ENCODE measurements at places on chromosomes 6 and 20. TPM values are rescaled to one million over a fixed set of nuclear protein-coding genes. Genes with fewer than 3 reads are reported as not detected.

HCK gene
- total RNA-seq, result 4.7 TPM

RWDD2A gene
- total RNA-seq, result 3.4 TPM

GRCh38 chr20:10307359-10307735 is 88.7 kb downstream of the SNAP25 start:
- H3K36me3 ChIP-seq, result no peaks in the 10 kb centered on the region
- DNase-seq, result no peak
- no peaks in the 10 kb centered on the region for H3K27me3 ChIP-seq

DNA sequence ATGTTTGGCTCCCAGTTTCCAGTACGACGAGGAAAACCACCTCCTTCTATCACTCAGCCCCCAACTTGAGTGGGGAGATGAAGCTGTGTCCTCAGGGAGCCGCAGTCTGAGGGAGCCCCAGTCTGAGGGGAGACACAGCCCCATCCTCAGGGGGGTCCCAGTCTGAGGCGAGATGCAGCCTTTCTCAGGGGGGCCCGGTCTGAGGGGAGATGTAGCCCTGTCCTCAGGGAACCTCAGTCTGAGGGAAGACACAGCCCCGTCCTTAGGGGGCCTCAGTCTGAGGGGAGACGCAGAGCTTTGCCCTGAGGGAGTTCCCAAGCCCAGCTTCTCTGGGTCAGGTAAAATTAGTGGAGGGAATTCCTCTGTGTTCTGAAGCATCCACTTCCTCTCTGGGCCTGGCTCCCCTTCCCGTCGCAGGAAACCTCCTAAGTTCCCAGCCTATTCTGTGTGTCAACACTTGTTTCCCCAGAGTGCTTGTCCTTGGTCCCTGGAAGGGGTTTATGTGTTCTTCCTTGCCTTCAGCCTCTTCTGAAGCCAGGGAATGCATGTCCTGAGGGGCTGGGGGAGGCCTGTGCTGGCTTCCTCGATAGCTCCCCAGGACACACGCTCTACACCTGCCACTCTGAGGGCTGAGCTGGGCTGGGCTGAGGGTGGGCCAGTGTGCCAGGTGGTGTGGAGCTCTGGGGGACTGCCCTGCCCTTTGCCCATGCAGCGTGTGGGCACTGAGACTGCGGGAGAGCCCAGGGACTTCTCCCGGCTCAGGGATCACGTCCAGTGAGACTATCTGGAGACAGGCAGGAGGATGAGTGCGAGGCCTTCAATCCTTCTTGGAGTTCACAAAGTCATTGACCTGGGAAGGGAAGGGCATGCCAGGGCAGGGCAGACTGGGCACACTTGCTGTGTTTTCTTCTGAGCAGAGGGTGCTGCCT is 55.4 kb downstream of the VEGFA start:
- H3K27me3 ChIP-seq, result no peaks in the 10 kb centered on the region
- H3K4me1 ChIP-seq, result no peaks in the 10 kb centered on the region
- no peak overlapping the region for H3K4me3 ChIP-seq
- H3K27ac ChIP-seq, result no peak overlapping the region
- H3K36me3 ChIP-seq, result no peaks in the 10 kb centered on the region

DNA sequence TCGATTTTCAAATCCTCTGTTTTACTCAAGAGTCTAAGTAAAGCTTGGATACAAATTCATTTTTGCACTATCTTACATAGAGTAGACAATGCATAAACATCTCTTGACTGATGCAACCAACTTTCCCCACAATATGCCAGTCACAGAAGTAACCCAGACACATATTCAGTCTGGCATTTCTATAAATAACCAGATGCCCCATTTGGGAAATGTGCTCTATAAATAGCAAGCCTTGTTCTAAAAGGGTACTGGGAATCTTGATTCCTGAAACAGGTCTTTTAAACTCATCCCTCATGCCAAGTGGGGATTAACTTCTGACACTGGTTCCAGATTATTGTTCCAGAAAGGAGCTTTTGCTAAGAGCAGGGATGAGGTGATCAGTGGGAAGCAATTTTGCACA is 411.7 kb downstream of the EPM2A start:
- no peak for DNase-seq
- peak overlapping the region; percentile 34 for H3K27ac ChIP-seq
- no peaks in the 10 kb centered on the region for H3K27me3 ChIP-seq

Data from heart left ventricle (tissue), 16 donors.